Endothelial cell of umbilical vein (primary cell): ENCODE measurements at places on chromosomes 4 and X. TPM values are rescaled to one million over a fixed set of nuclear protein-coding genes. Genes with fewer than 3 reads are reported as not detected.

The MOSPD2 gene
- polyA plus RNA-seq: 3.7 and 4.9 TPM in 2 replicates

The TMLHE gene
- polyA plus RNA-seq: 6.3 and 8.0 TPM in 2 replicates

GRCh38 chr4:138741766-138742377 is 273.7 kb upstream of the NOCT start:
- no peak for DNase-seq
- no peaks in the 10 kb centered on the region for H3K36me3 ChIP-seq
- H3K4me1 ChIP-seq: peaks cover 3% of the 10 kb centered on the region
- H3K4me3 ChIP-seq: no peak overlapping the region
- H3K27ac ChIP-seq: no peak overlapping the region

DNA sequence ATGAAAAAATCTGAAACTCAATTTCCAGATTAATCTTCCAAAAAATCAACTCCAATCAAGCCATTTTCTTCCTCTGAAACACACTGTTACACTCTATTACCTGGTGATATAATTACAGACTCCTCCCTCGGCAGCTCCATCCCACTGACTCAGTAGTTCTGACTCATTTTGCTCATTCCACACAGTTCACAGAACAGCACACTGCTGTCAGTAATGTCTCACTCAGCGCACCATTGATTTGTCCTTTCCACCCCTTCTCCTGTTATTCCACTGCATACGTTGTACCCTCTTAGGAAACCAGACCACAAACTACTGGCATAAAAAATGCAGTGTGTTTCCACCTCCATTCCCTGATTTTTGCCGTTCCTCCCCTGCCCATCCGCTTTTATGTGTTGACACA is 212.7 kb downstream of the SLIT2 start:
- peak; percentile 23 for DNase-seq
- no peak overlapping the region for H3K27ac ChIP-seq
- H3K27me3 ChIP-seq: no peaks in the 10 kb centered on the region
- no peaks in the 10 kb centered on the region for H3K4me1 ChIP-seq
- H3K4me3 ChIP-seq: no peak overlapping the region
- H3K36me3 ChIP-seq: no peaks in the 10 kb centered on the region

The CTAG2 gene
- not detected in 2 replicates for polyA plus RNA-seq

The TBX22 gene
- polyA plus RNA-seq: not detected in 2 replicates

The TCEAL2 gene
- polyA plus RNA-seq: not detected in 2 replicates

DNA sequence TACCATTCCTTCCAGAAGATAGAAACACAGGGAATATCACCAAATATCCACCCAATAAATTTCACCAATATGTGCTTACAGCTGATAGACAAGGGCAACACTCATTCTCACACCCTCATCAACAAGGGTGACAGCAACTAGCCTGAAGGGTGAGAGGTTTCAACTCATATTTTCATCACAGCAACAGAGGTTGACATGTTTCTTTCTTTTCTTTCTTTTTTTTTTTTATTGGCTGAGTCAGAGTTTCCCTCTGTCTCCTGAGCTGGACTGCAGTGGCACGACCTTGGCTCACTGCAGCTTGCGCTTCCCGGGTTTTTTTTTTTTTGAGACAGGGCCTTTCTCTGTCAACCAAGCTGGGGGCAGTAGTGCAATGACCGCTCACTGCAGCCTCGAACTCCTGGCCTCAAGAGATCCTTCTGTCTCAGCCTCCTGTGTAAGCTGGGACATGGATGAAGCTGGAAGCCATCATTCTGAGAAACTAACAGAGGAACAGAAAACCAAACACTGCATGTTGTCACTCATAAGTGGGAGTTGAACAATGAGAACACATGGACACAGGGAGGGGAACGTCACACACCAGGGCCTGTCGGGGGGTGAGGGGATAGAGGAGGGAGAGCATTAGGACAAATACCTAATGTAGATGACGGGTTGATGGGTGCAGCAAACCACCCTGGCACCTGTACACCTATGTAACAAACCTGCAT is 27.5 kb upstream of the ASMTL start:
- no peaks in the 10 kb centered on the region for H3K27me3 ChIP-seq
- H3K4me1 ChIP-seq: peaks cover 6% of the 10 kb centered on the region
- H3K36me3 ChIP-seq: no peaks in the 10 kb centered on the region
- H3K27ac ChIP-seq: no peak overlapping the region
- peak; percentile 42 for DNase-seq

DNA sequence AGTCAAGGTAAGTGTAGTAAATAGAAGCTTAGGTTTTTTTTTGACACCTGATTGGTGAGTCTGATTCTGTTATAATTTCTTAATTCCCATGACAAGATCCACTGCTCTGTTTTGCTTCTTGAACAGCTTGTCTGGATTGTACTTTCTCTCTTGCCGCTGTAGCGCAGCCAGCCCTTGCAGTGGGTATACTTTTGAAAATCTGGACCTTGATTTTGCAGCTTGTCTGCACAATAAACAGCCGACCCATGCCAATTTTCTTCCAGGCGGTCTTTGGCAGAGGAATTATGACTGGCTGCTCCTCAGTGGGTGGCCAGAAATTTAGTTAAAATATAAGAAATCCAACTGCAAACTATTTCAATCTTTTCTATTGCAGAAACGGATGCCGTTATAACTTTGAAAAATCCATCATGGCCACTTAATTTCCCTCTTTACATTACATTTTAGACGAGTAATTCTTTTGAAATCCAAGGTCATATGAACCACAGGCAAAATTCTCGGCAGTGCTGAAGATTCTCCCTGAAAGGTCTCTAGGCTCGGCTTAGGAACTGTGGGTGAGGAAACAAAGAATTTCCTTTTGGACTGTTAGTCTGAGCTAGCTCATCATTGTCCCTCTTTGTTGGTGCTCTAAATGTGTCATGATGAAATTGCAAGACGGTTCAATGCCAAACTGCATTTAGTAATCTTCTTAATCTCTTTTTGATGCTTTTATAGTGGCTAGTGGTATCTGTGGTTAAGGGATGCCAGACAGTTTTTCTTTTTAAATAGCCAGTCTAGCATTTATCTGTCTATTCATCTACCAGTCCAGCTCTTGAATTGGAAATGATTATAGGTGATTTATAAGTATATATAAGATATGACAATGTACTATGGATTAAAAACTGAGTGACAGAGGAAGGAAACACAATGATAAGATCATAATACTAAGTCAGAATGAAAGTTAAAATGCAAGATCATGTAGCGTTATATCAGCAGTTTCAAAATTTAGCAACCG is 31.5 kb upstream of the PTTG2 start:
- H3K27me3 ChIP-seq: peaks cover 2% of the 10 kb centered on the region
- no peak overlapping the region for H3K27ac ChIP-seq
- no peaks in the 10 kb centered on the region for H3K4me1 ChIP-seq
- no peak for DNase-seq
- no peak overlapping the region for H3K4me3 ChIP-seq
- H3K36me3 ChIP-seq: no peaks in the 10 kb centered on the region

The SLC9A7 gene
- 3.5 and 4.6 TPM in 2 replicates for polyA plus RNA-seq

DNA sequence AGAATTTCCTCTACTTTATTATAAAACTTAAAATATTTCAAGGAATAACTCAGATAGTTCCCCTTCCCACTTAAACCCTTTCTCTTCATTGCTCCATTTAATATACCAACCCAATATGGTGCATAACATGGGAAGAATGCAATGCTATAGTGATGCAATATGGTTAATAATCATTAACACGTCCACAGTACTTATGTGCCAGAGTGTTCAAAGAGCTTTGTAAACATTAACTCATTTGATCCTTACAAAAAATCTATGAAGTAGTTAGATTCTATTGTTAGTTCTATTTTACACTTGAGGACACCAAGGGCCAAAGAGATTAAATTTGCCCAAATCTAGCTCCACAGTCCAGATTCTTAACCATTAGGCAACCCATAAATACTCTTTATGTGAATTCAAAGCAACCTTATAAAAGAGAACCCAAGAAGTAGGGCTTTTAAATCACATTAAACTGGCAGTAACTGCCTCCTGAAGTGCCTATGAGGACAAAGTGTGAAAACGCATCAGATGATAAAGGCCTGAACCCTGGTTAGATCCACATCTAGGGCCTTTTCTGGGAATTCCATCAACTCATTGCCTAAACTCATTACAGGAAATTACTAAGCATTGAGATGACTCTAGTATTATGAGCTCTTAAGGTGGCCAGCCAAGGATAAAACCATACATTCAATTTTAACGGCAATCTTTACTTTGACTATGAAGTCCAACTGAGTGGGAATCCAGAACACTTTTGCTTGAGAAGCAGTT is 94.3 kb downstream of the AREG start:
- peaks cover 15% of the 10 kb centered on the region for H3K4me1 ChIP-seq
- H3K36me3 ChIP-seq: no peaks in the 10 kb centered on the region
- DNase-seq: peak; percentile 53
- H3K4me3 ChIP-seq: no peak overlapping the region
- H3K27me3 ChIP-seq: no peaks in the 10 kb centered on the region

The ATP2B3 gene
- polyA plus RNA-seq: 0.01 and 0.02 TPM in 2 replicates

GRCh38 chrX:33725535-33726210 is 406.4 kb downstream of the FAM47A start:
- DNase-seq: peak; percentile 16
- peak overlapping the region; percentile 4 for H3K4me3 ChIP-seq
- no peaks in the 10 kb centered on the region for H3K27me3 ChIP-seq
- H3K4me1 ChIP-seq: no peaks in the 10 kb centered on the region
- no peak overlapping the region for H3K27ac ChIP-seq

- DNase-seq: no peak
- no peak overlapping the region for H3K4me3 ChIP-seq
- no peaks in the 10 kb centered on the region for H3K27me3 ChIP-seq
- H3K27ac ChIP-seq: no peak overlapping the region
Observed at GRCh38 chr4:70337886-70338420, 3.2 kb downstream of the CABS1 start.

- H3K36me3 ChIP-seq: no peaks in the 10 kb centered on the region
- no peaks in the 10 kb centered on the region for H3K4me1 ChIP-seq
- no peak overlapping the region for H3K4me3 ChIP-seq
- no peak for DNase-seq
- H3K27me3 ChIP-seq: no peaks in the 10 kb centered on the region
Observed at GRCh38 chr4:152990471-152991131, 54.5 kb downstream of the FHDC1 start.

- H3K27me3 ChIP-seq: no peaks in the 10 kb centered on the region
- no peak for DNase-seq
- no peaks in the 10 kb centered on the region for H3K36me3 ChIP-seq
- no peaks in the 10 kb centered on the region for H3K4me1 ChIP-seq
- no peak overlapping the region for H3K27ac ChIP-seq
- no peak overlapping the region for H3K4me3 ChIP-seq
Observed at GRCh38 chr4:168674077-168674747, 177.4 kb downstream of the PALLD start.

DNA sequence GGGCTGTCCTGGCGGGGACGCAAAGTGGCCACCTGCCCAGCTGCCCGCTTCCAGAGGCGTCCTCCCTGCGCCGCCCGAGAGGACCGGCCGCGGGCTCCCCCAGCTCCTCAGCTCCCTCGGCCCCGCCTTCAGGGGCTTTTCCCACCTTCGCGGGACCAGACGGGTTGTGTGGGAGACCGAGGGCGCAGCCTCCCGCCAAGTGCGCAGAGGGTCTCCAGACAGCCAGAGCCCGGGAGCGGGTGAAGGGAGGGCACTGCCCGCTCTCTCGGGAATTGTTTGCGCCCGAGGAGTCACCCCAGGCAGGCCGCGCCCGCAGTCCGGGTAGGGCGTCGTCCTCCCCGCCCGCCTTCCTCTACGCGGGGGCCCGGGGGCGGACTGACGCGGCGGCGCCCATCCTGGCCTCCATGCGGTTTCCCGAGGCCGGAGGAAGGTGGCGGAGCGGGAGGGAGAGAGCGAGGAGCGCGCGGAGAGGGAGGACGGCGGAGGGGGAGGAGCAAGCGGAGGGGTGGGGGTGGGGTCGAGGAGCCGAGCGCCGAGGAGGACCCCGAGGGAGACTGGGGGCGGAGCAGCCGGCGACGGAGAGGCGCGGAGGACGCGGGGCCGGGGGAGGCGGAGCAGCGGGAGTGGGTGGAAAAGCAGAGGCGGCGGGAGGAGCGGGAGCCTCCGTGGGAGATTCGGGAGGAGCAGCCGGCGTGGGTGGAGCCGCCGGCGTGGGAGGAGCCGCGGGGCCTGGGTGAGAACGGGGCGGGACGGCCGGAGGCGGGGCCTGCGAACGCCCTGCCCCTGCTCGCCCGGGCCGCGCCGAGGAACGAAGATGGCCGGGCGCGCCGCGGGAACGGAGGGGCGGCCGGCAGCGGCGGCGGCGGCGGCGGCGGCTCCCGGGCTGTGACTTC is 47.5 kb downstream of the CLDN34 start:
- DNase-seq: peak; percentile 87
- H3K4me1 ChIP-seq: peaks cover 51% of the 10 kb centered on the region

The HTN1 gene
- not detected in 2 replicates for polyA plus RNA-seq

- DNase-seq: no peak
- no peaks in the 10 kb centered on the region for H3K27me3 ChIP-seq
- H3K4me3 ChIP-seq: no peak overlapping the region
- H3K27ac ChIP-seq: no peak overlapping the region
- no peaks in the 10 kb centered on the region for H3K36me3 ChIP-seq
- no peaks in the 10 kb centered on the region for H3K4me1 ChIP-seq
Observed at GRCh38 chr4:79476196-79476595, 68.2 kb upstream of the GK2 start.

DNA sequence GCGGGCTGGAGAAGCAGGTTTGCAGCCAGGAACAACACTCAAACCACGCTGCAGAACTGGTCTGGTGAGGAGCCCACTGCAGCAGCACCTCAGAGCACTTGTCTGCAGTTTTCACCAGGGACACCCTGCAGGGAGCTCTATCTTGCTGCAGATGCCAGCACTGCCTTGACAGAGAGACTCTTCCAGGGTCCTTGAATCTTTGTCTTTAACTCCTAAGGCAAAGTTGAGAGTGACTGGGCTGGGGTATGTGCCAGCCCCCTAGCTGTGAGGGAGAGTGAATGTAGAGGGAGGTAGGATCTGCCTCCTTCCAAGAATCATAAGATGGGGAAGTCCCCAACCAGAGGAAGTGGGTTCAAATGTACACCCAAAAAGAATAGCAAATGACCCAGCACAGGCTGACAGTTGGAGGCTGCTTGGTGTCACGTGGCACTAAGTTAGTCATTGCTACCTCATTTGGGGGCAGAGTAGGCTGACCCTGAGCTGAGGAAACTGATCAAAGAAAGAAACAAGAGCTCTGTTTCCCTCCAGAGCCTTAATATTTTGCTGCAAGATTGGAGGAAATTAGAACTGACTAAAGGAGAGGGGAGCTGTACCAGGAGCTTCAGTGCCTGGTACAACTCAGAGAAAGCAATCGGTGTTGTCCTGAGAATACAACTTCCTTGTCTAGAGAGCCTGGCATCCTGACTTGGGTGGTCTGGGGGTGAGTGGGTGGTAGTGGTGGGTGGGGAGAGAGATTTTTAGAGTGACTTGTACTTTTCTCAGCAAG is 28.2 kb upstream of the HUWE1 start:
- H3K27ac ChIP-seq: no peak overlapping the region
- no peaks in the 10 kb centered on the region for H3K36me3 ChIP-seq
- DNase-seq: peak; percentile 8
- no peak overlapping the region for H3K4me3 ChIP-seq
- H3K4me1 ChIP-seq: no peaks in the 10 kb centered on the region

DNA sequence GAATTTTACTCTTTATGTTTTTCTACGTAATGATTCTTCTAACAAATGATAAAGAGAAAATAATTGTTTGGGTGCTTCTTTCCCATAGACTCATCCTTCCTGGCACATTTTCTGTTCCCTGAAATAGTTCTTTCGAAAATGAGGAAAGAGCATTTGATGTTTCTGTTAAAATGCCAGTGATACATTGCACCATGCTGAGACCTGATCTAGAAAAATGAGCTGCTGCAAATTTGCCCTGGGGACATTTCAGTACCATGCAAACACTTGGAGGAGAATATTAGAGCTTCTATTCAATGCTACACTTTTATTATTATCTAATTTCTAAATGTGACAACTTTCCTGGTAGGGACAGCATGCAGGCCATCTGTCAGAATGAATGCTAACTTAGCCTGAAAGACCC is 83.3 kb downstream of the C4orf33 start:
- DNase-seq: no peak
- no peaks in the 10 kb centered on the region for H3K27me3 ChIP-seq
- no peaks in the 10 kb centered on the region for H3K4me1 ChIP-seq
- no peak overlapping the region for H3K4me3 ChIP-seq
- H3K27ac ChIP-seq: no peak overlapping the region
